ENCODE measurements at places on chromosomes 3 and 15.

DNA sequence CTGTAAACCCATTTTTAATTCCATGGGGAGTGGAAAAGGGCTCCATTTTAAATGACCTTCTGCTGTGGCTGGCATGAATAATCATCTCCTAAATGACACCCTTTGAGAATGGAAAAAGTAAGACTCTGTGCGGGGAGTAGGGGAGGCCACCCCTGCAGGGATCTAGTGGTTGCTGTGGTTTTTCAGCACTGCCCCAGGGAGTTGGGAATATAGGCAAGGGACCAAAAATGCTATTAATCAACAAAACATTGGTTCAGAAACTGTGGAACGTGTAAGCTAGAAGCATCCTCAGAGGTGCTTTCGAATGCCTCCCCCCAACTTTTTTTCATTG is 30.1 kb upstream of the ADAMTS7 start:
- DNase-seq = no peak

GRCh38 chr3:190533511-190534281 is 19.8 kb downstream of the IL1RAP start:
- no peak for DNase-seq

- no peak for DNase-seq
Measured at GRCh38 chr3:194281306-194281705, 69.8 kb downstream of the CPN2 start.

DNA sequence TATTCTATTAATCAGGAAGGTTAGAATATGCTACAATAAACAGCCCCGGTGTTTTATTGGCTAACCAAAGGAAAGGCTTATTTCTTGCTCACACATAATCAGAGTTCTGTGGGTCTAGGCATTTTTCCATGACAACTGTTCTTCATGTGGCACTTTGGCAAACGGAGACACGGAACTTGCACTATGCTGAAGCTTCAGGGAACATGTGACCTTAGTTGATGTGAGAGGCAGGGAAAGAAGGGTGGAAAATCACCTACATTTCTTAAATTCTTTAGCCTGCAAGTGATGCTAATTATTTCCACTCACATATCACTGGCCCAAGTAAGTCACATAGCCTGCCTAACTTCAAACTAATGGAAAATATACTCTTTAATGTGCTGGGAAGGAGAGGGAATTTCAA is 344.6 kb downstream of the SV2B start:
- no peak for DNase-seq

- DNase-seq = no peak
Measured at GRCh38 chr3:176071943-176072342, 1125.3 kb downstream of the TBL1XR1 start.

DNA sequence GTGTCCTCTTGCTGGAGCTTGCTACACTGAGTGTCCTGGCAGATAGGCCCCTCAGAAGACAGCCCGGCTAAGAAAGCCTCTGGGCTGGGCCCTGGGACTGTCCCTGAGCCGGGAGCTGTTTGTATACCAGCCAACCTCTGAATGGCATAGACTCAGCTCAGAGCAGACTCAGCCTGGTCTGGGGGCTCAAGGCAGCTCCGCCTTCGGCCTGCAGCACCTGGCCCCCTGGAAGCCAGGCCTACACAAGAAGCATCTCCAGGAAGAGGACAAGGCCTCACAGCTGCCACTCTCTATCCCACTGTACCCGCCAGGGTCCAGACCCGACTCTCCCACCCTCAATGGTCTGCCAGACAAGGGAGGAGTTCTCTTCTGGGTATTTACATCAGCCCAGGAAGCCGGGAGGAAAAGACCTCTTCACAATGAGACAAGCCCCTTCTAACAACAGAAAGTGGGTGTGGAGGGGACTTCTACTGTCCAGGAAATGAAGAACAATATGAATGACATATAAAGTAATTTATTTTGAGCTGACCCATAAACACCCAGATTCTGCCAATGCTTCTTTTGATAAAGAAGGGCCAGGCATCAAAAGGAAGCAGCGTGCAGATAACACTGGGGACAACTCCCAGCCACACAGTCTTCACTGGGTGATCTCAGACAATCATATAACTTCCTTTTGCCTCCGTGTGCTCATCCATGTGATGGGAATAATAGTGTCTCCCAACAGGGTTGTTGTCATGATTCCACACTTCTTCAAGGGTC is 110.2 kb downstream of the TPRA1 start:
- DNase-seq = no peak

DNA sequence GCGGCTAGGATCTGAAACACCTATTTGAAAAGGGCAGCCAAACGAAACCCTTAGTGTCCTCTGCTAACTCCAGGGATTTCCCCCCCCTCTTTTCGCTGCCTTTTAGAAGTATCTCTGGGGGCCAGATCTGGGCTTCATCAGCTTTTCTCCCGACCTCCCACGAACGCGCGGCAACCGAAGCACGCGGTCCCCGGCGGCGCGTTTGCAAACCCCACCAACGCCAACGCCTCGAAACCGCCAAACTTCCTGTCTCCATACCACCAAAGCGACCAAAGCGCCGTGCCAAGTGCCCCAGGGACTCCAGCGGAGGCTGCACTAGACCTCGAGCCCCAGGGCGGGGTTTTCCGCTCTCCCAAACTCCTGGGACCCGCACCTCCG is 155.8 kb upstream of the FRMD4B start:
- DNase-seq = no peak

DNA sequence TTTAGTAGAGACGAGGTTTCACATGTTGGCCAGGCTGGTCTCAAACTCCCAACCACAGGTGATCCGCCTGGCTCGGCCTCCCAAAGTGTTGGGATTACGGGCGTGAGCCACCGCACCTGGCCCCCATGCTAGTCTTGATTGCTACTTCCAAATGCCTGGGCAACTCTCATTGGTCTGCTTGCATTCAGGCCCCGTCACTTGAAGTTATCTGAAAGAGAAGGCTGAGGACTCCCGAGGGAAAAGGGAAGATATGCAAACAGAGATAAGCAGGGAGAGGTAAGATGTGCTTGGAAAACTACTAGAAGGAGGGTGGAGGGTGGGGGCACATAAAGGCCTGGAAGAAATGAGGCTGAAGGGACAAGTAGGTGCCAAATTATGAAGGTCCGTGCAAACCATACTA is 4.4 kb upstream of the LPP start:
- no peak for DNase-seq

DNA sequence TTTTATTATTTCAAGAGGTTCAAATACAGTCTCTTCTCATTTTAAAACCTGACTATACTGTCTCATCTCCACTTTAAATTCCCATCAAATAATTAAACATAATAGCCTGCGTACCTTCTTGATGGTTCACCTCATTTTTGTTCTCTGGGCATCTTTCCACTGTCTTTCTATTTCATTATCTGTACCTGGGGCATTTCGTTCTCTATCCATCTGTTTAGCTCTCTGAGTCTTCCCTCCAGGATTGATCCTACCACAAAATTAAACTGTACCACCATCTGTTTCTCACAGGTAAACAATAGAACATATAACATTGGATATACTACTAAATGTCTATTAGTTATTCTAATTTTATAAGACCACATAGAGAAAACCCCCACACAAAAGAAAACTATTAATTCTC is 1331.4 kb downstream of the NSUN3 start:
- DNase-seq = no peak

- no peak for DNase-seq
Measured at GRCh38 chr3:194089357-194090177, 46.4 kb upstream of the HES1 start.

DNA sequence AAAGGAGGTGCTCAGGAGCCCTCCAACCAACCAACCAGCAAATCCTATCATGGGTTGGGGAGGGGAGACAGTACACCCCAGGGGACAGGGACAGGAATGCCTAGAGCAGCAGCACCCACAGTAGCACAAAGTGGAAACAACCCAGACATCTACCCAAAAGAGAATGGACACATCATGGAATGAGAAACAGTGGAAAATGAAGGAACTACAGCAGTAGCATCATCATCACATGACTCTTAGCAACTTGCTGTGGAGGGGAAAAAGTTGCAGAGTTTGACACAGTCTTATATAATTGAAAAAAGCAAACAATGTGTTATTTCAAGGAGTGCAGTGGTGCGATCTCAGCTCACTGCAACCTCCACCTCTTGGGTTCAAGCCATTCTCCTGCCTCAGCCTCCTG is 11.0 kb downstream of the C3orf22 start:
- DNase-seq = no peak
